ENCODE measurements at places on chromosomes 16 and 17. TPM values are rescaled to one million over a fixed set of nuclear protein-coding genes. Genes with fewer than 3 reads are reported as not detected.

KRTAP9-3 gene
- total RNA-seq, result not detected

ZNHIT3 gene
- 49.1 TPM for total RNA-seq

NAA60 gene
- 22.2 TPM for total RNA-seq

ZP2 gene
- total RNA-seq, result not detected

TBC1D28 gene
- total RNA-seq, result not detected
